Transverse colon (tissue), 4 donors: ENCODE measurements at places on chromosomes 1 and 21. TPM values are rescaled to one million over a fixed set of nuclear protein-coding genes. Genes with fewer than 3 reads are reported as not detected.

DNA sequence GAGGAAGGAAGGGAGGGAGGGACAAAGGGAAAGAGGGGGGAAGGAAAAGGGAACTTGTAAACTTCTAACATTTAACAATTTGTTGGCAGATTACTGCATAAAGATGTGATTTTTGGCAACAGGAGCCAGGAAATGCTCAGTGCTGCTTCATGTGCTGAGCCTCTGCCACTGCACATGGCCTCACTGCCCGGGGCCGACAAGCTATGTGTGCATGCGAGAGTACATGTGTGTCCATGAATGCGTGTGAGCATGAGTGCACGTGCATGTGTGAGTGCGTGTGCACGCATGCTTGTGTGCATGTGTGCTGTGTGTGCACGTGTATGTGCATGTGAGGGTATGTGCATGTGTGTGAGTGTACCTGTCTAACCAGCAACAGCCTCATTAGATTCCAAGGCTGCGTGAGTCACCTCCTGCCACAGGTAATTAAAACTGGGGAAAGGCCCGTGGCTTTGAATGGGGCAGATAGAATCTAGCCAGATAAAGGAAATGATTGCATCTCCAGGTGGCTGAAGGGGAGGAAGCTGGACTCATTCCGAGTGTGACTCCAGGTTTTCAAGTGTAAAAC lies 41.4 kb upstream of the TSPEAR start:
- H3K27me3 ChIP-seq: peaks cover 28% of the 10 kb centered on the region
- H3K27ac ChIP-seq: no peak overlapping the region
- DNase-seq: no peak
- no peaks in the 10 kb centered on the region for H3K36me3 ChIP-seq
- H3K4me1 ChIP-seq: no peaks in the 10 kb centered on the region
- H3K4me3 ChIP-seq: no peak overlapping the region

DNA sequence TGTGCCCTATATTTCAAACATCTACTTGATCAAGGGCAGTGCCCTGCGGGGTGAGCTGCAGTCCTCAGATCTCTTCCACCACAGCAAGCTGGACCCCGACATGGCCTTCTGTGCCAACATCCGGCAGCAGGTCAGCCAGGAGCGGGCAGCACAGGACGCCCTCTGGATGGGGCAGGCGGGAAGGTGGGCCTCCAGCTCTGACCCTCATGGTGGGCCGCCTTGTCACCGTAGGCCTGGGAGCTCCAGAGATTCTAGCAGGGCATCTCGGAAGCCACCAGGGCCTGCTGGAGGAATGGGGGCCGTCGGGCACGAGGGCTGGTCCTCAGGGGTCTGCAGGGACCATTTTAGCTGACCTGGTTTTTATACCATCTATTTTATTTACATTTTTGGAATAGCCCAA lies 15.6 kb upstream of the MFN2 start:
- H3K27me3 ChIP-seq: no peaks in the 10 kb centered on the region
- peaks cover 12% of the 10 kb centered on the region for H3K4me1 ChIP-seq
- no peak overlapping the region for H3K4me3 ChIP-seq
- H3K36me3 ChIP-seq: no peaks in the 10 kb centered on the region
- H3K27ac ChIP-seq: no peak overlapping the region

The F3 gene
- total RNA-seq: 35.9 TPM

The KLF18 gene
- not detected for total RNA-seq
